ENCODE measurements at places on chromosomes 5 and 9.

DNA sequence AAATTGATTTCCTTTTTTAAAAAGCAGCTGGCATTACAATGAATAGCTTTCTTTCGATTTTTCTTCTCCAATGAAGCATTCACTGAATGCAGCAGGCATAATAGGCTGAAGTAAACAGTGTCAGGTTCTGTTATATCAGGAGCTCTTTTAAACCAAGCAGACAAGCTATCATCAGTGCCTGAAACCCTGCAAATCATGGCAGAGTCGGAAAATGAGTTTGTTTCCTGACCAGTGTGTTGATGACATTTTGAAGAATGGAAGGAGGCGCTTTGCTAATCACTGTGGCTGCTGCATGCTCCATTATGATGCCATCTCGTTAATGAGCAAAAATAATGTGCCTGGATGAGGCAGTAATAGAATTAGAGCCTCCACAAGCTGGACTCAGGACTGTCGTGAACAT lies 284.5 kb downstream of the ZNF608 start:
- no peaks in the 10 kb centered on the region for H3K27me3 ChIP-seq
- peak overlapping the region; percentile 65 for H3K4me3 ChIP-seq
- H3K36me3 ChIP-seq = peaks cover 5% of the 10 kb centered on the region
- DNase-seq = no peak

DNA sequence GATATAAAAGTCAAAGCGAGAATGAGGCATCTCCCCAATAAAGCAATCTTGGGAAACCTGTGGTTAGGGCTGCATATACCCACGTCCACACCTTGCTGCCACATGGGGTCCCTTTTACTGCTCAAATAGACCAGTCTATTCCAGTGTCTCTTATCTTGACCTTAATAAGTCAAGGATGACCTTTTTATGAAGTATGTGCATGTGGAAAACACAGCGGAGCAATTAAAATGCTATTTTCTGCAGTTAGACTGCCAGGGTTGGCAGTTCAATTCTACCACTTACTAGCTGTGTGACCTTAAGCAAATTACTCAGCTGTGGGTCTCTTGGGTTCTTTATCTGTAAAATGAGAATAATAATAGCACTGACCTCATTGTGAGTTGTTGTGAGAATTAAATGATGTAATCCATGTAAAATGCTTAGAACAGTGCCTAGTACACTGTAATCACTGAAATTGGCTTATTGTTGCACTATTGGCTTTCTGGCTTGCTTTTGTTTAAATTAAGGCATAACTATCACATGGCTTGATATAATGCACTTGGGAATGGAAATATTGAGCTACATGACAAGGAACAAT lies 67.8 kb upstream of the HSPB3 start:
- H3K4me1 ChIP-seq = peaks cover 20% of the 10 kb centered on the region
- no peak overlapping the region for H3K27ac ChIP-seq
- no peaks in the 10 kb centered on the region for H3K36me3 ChIP-seq
- H3K27me3 ChIP-seq = no peaks in the 10 kb centered on the region
- DNase-seq = no peak

DNA sequence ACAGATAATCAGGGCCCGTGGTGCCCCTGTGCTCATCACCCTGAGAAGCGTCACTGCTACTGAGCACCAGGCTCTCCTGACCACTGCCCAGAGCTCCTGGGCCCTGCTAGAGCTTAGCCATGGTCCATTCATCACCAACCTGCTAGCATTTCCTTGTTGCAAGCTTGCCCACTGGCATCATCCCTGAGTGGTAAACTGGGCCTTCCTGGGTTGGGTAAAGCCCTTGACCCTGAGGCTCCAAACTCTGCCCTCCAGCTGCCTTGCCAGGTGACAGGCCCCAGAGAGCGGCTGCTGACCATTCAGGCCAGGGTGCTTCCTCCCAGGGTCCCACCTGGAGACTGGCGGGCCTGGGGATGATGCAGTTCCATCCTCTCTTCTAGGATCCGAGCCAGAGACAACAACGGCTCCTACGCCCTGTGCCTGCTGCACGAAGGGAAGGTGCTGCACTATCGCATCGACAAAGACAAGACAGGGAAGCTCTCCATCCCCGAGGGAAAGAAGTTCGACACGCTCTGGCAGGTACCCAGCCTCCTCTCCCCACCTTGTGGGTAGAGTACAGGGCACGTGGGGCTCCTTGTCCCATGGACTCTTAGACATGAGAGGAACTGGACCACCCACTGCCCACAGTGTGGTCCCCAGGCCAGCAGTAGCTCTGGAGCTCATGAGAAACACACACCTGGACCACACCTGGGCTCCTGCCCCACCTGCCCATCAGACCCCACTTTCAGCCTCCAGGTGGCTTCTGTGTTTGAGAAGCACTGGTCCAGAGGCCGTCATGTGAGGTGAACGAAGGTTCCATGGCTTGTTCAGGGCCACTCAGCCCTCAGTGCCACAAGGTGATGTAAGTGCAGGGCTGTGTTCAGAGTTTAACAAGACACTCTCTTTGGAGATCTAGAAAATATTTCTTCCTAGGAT lies 60.5 kb downstream of the SYK start:
- no peak overlapping the region for H3K4me3 ChIP-seq
- peaks cover 4% of the 10 kb centered on the region for H3K4me1 ChIP-seq
- H3K27ac ChIP-seq = no peak overlapping the region
- no peaks in the 10 kb centered on the region for H3K36me3 ChIP-seq

DNA sequence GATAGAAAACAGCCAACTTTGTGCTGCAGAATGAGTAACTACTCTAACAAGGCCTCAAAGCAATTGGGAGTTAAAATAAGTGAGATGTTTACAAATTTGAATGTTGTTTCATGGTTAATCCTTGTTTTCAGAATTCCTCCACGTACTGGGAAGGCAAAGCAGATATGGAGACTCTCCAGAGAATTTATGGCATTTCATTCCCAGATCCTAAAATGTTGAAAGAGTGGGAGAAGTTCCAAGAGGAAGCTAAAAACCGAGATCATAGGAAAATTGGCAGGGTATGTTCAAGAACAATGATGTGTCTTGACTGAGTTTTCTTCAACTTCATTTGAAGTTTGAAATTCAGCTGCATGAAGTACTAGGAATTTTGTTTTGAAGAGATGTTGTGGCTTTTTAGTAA lies 16.4 kb downstream of the TARS1 start:
- peaks cover 3% of the 10 kb centered on the region for H3K4me1 ChIP-seq
- H3K36me3 ChIP-seq = peaks cover 24% of the 10 kb centered on the region
- DNase-seq = no peak

- H3K27ac ChIP-seq = no peak overlapping the region
- no peaks in the 10 kb centered on the region for H3K4me1 ChIP-seq
- H3K27me3 ChIP-seq = no peaks in the 10 kb centered on the region
- no peaks in the 10 kb centered on the region for H3K36me3 ChIP-seq
- no peak overlapping the region for H3K4me3 ChIP-seq
Observed at GRCh38 chr5:127925916-127926315, 157.7 kb upstream of the SLC12A2 start.

DNA sequence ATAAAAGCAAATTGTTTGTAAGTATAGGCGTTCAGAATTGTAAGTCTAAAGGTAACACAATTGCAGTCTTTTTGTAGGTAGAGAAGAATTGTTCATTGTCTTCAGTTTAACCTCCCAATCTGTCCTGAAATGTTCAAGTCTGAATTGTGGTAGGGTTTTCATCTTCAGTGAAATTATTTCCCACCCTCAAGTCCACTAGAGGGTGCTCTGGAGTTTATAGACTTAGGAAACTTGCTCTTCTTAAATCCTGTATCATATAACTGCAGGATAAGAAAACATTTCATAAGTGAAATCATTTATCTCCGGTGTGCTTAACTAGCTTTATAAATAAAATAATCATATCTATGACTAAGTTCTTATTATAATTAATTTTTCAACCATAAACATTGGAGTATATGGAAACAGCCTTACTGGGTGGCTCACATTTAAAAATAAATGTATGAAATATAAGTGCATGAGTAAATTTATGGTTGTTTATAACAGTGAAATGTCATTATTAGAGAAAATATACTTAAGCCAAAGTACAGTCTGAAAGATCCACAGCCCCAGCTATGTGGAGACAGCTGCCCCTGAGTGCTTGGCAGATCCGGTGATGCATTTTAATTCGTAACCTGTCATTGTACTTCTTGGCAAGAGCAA lies 182.4 kb upstream of the OTULINL start:
- H3K27me3 ChIP-seq = no peaks in the 10 kb centered on the region
- H3K36me3 ChIP-seq = peaks cover 22% of the 10 kb centered on the region
- DNase-seq = no peak
- H3K4me3 ChIP-seq = no peak overlapping the region
